ENCODE measurements at places on chromosomes 13 and 19.

- no peak overlapping the region for H3K4me3 ChIP-seq
- no peaks in the 10 kb centered on the region for H3K4me1 ChIP-seq
- no peaks in the 10 kb centered on the region for H3K27me3 ChIP-seq
- H3K27ac ChIP-seq: no peak overlapping the region
These were observed 4.5 kb downstream of the CLPTM1 start for GRCh38 chr19:44959691-44960090.

GRCh38 chr19:38125238-38125637 is 98.8 kb downstream of the DPF1 start:
- H3K4me3 ChIP-seq: no peak overlapping the region
- H3K4me1 ChIP-seq: no peaks in the 10 kb centered on the region

GRCh38 chr13:79226250-79226649 is 179.8 kb downstream of the RBM26 start:
- no peaks in the 10 kb centered on the region for H3K36me3 ChIP-seq
- DNase-seq: no peak
- no peak overlapping the region for H3K27ac ChIP-seq
- H3K27me3 ChIP-seq: no peaks in the 10 kb centered on the region
- H3K4me1 ChIP-seq: no peaks in the 10 kb centered on the region

- no peak overlapping the region for H3K4me3 ChIP-seq
- H3K4me1 ChIP-seq: peaks cover 3% of the 10 kb centered on the region
- H3K36me3 ChIP-seq: no peaks in the 10 kb centered on the region
- no peak for DNase-seq
- no peak overlapping the region for H3K27ac ChIP-seq
These were observed 216.9 kb downstream of the RGCC start for GRCh38 chr13:41674246-41674645.

DNA sequence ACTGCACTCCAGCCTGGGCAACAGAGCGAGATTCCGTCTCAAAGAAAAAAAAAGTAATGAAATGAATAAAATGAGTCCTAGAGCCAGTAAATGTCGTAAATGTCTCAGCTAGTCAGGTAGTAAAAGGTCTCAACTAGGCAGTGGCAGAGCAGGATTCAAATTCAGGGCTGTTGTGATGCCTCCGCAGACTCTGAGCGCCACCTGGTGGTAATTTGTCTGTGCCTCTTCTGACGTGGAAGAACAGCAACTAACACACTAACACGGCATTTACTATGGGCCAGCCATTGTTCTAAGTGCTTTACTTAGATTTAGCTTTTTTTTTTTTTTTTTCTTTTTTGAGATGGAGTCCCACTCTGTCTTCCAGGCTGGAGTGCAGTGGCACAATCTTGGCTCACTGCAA is 30.2 kb downstream of the CYP2F1 start:
- no peaks in the 10 kb centered on the region for H3K27me3 ChIP-seq
- H3K36me3 ChIP-seq: no peaks in the 10 kb centered on the region
- no peak overlapping the region for H3K4me3 ChIP-seq
- DNase-seq: peak; percentile 87

DNA sequence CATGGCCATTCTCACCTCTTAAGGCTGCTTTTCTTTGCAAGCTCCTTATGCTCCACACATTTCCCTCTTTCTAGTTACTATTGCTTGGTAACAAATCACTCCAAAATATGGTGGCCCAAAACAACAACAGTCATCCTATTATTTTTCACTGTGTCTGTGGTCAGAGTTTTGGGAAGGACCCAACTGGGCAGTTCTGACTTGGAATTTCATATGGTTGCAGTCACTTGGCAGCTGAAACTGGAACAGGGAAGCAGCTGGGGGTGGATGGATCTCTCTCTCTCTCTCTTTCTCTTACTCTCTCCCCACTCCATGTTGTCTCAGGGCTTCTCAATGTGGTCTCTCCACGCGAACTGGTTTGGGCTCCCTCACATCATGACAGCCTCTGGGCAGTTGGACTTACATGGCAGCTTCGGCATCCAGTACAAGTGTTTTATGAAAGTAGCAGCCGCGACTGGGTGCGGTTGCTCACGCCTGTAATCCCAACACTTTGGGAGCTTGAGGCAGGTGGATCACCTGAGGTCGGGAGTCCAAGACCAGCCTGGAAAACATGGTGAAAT is 39.6 kb downstream of the NUMBL start:
- H3K4me1 ChIP-seq: peaks cover 6% of the 10 kb centered on the region
- H3K4me3 ChIP-seq: no peak overlapping the region
- DNase-seq: no peak
- H3K36me3 ChIP-seq: no peaks in the 10 kb centered on the region

All from aorta (tissue), 5 donors.